HFFc6 (cell line): ENCODE measurements at places on chromosomes 4 and X.

- H3K27me3 ChIP-seq = peaks cover 2% of the 10 kb centered on the region
- peak overlapping the region; percentile 66; the same call in 1 of the 2 replicates for H3K27ac ChIP-seq
- H3K36me3 ChIP-seq = peaks cover 43% of the 10 kb centered on the region
- H3K4me1 ChIP-seq = peaks cover 57% of the 10 kb centered on the region
- no peak overlapping the region for H3K4me3 ChIP-seq
- peak; percentile 33 for DNase-seq
Measured at GRCh38 chr4:4456351-4456750, 69.4 kb downstream of the NSG1 start.

- H3K4me1 ChIP-seq = peaks cover 24% of the 10 kb centered on the region
- no peak overlapping the region for H3K4me3 ChIP-seq
- H3K27ac ChIP-seq = no peak overlapping the region
- H3K27me3 ChIP-seq = peaks cover 32% of the 10 kb centered on the region
- DNase-seq = no peak
- H3K36me3 ChIP-seq = no peaks in the 10 kb centered on the region; the same call in 1 of the 2 replicates
Measured at GRCh38 chr4:8544741-8545438, 35.3 kb upstream of the GPR78 start.

GRCh38 chr4:68535974-68536373 lies 40.1 kb downstream of the UGT2B17 start:
- no peak overlapping the region for H3K4me3 ChIP-seq
- H3K4me1 ChIP-seq = no peaks in the 10 kb centered on the region
- H3K27me3 ChIP-seq = no peaks in the 10 kb centered on the region
- H3K27ac ChIP-seq = no peak overlapping the region

GRCh38 chr4:135238940-135239339 lies 1037.4 kb upstream of the PABPC4L start:
- no peaks in the 10 kb centered on the region for H3K36me3 ChIP-seq
- no peaks in the 10 kb centered on the region for H3K27me3 ChIP-seq
- peak overlapping the region; percentile 3; the same call in 1 of the 2 replicates for H3K4me3 ChIP-seq
- H3K4me1 ChIP-seq = peaks cover 39% of the 10 kb centered on the region; the same call in 1 of the 2 replicates

DNA sequence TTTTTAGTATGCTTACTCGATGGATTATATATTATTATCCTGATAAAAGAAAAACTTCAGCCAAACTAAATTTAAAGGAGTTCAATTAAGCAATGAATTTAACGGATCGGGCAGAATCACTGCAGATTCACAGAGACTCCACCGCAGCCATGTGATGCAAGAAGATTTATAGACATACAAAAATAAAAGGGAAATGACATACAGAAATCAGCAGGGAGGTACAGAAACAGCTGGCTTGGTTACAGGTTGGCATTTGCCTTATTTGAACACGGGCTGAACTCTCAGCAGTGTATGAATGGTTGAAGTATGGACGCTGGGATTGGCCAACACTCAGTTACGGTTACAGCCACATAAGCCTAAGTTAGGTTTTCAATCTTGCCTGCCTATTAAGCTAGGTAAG lies 35.4 kb upstream of the DHRSX start:
- peaks cover 6% of the 10 kb centered on the region; the same call in 1 of the 2 replicates for H3K4me1 ChIP-seq
- no peak for DNase-seq
- H3K27me3 ChIP-seq = peaks cover 23% of the 10 kb centered on the region
- H3K36me3 ChIP-seq = no peaks in the 10 kb centered on the region

DNA sequence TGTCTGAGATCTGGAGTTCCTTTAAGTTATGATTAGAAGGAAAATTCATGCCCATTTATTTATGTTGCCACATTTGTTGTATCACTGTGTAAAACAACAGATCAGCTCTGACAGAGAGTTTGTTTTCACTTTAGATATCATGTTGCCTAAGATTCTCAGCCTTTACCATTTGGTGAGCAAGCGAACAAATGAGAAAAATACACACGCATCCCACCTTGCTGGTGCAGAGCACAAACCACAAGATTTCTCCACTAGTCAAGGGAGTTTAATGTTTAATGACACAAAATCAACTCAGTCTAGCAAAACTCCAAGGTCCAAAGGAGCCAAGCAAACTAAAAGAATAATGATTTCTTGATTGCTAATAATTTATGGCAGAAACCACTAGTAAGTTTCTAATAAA lies 27.7 kb downstream of the FGF5 start:
- H3K27me3 ChIP-seq = peaks cover 19% of the 10 kb centered on the region; the same call in 1 of the 2 replicates
- no peak for DNase-seq
- peaks cover 82% of the 10 kb centered on the region for H3K4me1 ChIP-seq
- H3K4me3 ChIP-seq = no peak overlapping the region
- peaks cover 46% of the 10 kb centered on the region for H3K36me3 ChIP-seq

DNA sequence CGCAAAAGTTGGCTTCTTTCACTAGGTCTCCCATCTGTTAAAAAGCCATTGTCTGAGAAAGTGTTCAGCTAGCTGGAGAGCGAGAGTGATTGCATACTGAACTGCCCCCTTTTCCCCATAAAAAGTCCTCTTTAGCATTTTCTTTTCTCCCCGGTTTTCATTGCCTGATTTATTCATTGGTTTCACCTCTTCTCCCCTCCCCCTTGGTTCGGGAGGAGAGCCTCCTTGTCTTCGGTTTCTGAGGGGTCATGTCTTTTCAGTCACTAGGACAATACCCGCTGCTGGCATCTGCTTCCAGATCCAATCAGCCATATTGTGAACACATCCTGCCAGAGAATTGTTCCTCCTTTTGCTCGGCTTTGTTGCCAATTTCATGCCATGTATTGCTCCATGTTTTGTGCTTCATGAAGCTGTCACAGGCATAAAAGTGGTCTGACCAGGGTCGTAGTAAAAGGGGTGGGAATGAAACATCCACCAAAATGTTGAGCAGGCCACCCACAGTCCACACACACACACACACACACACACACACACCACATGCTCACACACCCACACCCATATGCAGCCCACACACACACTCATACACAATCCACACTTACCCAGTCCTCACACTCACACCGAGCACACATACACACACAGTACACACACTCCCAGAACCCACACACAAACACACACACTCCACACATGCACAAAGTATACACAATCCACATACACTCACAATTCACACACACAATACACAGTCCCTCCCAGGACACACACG lies 136.0 kb downstream of the NKX6-1 start:
- H3K27ac ChIP-seq = no peak overlapping the region
- no peaks in the 10 kb centered on the region for H3K36me3 ChIP-seq
- H3K4me3 ChIP-seq = no peak overlapping the region
- no peaks in the 10 kb centered on the region for H3K4me1 ChIP-seq
- no peaks in the 10 kb centered on the region for H3K27me3 ChIP-seq

- no peak overlapping the region for H3K4me3 ChIP-seq
- DNase-seq = no peak
- no peaks in the 10 kb centered on the region for H3K27me3 ChIP-seq
- H3K27ac ChIP-seq = no peak overlapping the region
Measured at GRCh38 chr4:166518776-166519175, 645.7 kb downstream of the TLL1 start.

GRCh38 chr4:101232074-101232776 lies 115.1 kb downstream of the PPP3CA start:
- peak; percentile 67 for DNase-seq
- H3K36me3 ChIP-seq = 0 out of 2 replicates have a peak, but pooled peaks cover 3% of the 10 kb centered on the region
- no peaks in the 10 kb centered on the region for H3K27me3 ChIP-seq
- peaks cover 46% of the 10 kb centered on the region for H3K4me1 ChIP-seq
- peak overlapping the region; percentile 38 for H3K27ac ChIP-seq
- H3K4me3 ChIP-seq = no peak overlapping the region

GRCh38 chr4:179196511-179196910 lies 1754.3 kb upstream of the AGA start:
- H3K27ac ChIP-seq = no peak overlapping the region
- no peaks in the 10 kb centered on the region for H3K4me1 ChIP-seq
- H3K36me3 ChIP-seq = no peaks in the 10 kb centered on the region
- no peak overlapping the region for H3K4me3 ChIP-seq

DNA sequence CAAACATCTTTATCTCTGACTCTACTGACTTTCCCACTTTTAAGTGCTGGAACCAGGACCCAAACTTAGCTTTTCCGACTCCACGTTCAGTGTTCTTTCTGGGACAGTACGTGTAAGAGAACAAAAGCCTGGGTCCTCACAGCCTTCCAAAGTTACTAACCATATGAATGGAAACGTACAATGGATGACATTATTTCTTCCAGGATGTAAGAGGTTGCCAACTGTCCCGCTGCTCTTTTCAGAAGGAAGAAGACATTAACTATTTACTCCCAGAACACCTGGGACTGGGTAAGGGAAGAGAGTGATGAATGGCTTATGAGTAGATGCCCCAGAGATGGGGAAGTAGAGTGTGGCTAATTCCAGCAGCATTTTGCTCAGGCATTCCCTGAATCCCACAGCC lies 114.7 kb downstream of the TRAPPC11 start:
- no peaks in the 10 kb centered on the region; the same call in none of the 2 replicates for H3K27me3 ChIP-seq
- H3K27ac ChIP-seq = no peak overlapping the region
- H3K36me3 ChIP-seq = no peaks in the 10 kb centered on the region
- no peaks in the 10 kb centered on the region for H3K4me1 ChIP-seq
- no peak overlapping the region for H3K4me3 ChIP-seq

GRCh38 chrX:150438165-150438564 lies 75.0 kb downstream of the MAMLD1 start:
- H3K4me3 ChIP-seq = no peak overlapping the region
- H3K27ac ChIP-seq = no peak overlapping the region
- peaks cover 5% of the 10 kb centered on the region; the same call in 1 of the 2 replicates for H3K36me3 ChIP-seq

- DNase-seq = no peak
- peaks cover 3% of the 10 kb centered on the region; the same call in 1 of the 2 replicates for H3K27me3 ChIP-seq
- H3K36me3 ChIP-seq = peaks cover 54% of the 10 kb centered on the region
- peaks cover 37% of the 10 kb centered on the region for H3K4me1 ChIP-seq
Measured at GRCh38 chr4:5788144-5788543, 77.1 kb downstream of the EVC start.

GRCh38 chr4:8775121-8775520 lies 96.5 kb downstream of the HMX1 start:
- peaks cover 2% of the 10 kb centered on the region for H3K27me3 ChIP-seq
- H3K4me1 ChIP-seq = no peaks in the 10 kb centered on the region
- H3K36me3 ChIP-seq = no peaks in the 10 kb centered on the region

- DNase-seq = no peak
- peaks cover 51% of the 10 kb centered on the region for H3K4me1 ChIP-seq
- no peak overlapping the region for H3K4me3 ChIP-seq
- H3K27me3 ChIP-seq = no peaks in the 10 kb centered on the region; the same call in 1 of the 2 replicates
- peak overlapping the region; percentile 72; the same call in 1 of the 2 replicates for H3K27ac ChIP-seq
Measured at GRCh38 chr4:2489081-2489805, 20.3 kb downstream of the RNF4 start.

DNA sequence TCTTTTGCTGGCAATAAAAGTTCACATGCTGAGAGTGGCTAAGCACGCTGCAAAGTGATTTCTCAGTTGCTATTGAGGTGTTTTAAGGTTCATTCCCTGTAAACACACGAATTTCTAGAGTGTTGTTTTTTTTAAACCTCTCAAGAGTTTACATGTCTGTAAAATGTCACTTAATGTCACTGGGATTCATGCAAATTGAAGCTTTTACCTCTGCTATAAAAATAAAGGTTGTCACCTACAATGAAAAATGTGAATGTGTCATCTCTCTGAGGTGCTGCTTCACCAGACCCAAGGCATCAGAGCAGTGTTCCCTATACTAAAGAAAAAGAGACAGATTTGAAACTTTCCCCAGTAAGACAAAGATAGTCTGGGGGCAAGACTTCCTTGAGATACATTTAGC lies 127.0 kb downstream of the PPA2 start:
- no peaks in the 10 kb centered on the region for H3K36me3 ChIP-seq
- no peak overlapping the region for H3K4me3 ChIP-seq
- H3K4me1 ChIP-seq = peaks cover 11% of the 10 kb centered on the region
- no peaks in the 10 kb centered on the region for H3K27me3 ChIP-seq
- no peak overlapping the region for H3K27ac ChIP-seq
